ENCODE measurements at places on chromosomes 13 and 19.
A peak's percentile ranks its signal among the peaks of the same experiment; 100 is the strongest.

- DNase-seq, result no peak
Measured at GRCh38 chr13:111303559-111303958, 16.9 kb upstream of the TEX29 start.

GRCh38 chr13:37648609-37649008 is 50.0 kb upstream of the POSTN start:
- no peak for DNase-seq

- DNase-seq, result no peak
Measured at GRCh38 chr13:50089633-50090032, 74.4 kb downstream of the KCNRG start.

DNA sequence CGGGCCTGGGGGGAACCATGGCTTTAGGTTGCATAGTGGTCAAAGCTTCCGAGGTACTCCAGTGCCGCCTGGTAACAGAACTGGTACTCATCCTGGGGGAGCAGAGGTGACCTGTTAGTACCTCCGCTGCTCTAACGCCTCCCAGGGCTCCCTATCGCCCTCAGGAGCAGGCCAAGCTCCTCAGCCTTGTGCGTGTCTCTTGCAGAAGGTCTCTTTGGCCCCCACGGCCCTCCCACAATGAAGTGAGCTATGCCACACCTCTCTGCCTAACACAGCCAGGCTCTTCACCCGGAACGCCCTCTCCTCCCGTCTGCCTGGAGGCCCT is 133.9 kb downstream of the PTPRS start:
- no peak for DNase-seq

DNA sequence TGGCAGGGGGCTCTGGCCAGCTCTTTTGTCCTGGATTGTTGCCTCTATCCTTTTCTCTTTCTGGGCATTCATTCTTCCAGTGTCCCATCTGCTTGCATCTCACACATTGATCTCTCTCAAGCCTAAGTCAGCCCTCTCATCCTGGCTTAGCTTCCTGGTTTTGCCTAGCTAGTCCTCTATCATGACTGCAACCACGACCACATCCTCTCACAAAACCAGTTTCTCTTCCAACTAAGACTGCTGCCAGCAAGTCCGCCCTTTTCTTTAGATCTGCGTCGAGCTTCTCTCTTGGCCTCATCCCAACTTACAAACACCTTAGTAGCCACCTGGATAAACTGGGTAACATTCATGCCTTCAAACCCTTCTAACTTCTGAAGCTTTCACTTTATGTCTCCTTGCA is 212.2 kb upstream of the HTR2A start:
- DNase-seq, result no peak

DNA sequence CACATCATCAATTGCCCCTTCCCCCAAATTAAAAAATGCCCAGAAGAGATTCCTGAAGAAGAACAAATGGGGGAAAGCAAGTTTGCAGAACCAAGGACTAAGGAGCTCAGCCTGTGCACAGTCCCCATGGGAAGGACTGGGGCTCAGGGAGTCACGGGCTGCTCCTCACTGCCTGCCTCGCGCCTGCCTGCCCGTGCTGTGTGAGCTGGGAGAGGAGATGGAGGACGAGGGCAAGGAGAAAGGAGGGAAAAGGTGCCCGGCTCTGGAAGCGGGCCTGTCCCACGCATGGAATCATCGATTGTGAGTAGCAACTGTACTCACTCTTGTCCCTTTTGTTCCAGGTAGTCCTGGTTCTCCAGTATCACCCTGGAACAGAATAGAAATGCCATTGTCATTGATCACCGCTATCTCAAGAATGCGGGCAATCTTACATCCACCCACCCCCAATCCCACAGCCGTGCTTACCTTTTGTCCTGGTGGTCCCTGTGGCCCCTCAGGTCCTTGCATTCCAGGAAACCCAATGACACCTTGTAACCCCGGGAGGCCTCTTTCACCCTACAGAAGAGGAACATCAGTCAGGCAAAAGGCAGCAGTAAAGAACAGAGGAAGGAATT is 93.4 kb downstream of the COL4A1 start:
- DNase-seq, result no peak

DNA sequence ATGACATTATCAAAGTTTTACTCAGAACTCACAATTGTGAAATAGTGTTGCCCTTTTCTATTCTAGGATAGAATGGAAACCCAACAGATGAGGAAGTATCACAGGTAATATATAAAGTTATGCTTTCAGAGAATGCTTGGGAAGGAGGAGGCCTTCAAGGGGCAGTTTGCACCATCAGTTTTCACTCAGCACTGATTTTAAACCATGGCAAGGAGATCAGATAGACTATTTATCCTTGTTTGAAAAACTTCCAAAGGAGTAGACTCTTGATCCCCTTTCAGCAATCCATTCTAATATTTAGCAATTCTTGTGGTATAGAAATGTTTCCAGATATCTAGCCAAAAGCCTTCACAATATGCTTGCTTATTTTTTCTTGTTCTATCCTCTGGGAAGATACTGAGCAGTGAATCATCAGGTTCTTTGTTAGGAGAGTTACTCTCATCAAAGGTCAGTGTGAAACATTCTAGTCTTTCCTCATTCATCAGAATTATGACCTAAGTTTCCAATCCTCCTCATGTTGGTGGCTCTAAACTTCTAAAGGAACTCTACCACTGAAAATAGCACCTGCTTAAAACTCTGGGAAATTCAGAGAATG is 3.8 kb downstream of the GPC6 start:
- DNase-seq, result no peak

DNA sequence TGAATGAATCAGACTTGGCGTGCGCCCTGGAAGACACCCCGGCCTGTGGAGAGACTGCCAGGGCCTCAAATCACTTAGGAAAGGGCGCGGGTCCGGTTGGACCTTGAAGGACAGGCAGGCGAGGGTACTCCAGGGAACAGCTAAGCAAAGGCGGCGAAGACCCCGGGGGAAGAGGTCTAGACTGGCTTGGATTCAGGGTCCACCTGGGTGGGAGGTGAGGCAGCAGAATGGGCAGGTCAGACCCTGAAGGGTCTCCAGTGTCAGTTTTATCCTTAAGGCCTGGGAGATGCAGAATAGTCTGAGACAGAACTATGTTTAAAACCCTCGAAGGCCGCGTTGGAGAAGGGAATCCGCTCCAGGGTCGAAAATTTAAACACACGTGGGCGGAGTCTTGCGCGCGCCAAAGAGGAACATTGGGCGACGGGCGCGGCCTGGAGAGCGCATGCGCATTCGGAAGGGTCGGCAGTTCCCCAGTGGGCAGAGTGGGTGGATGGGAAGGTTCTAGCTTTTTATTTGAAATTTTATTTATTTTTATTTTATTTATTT is 567 bp upstream of the SMG9 start:
- peak; percentile 65 for DNase-seq

DNA sequence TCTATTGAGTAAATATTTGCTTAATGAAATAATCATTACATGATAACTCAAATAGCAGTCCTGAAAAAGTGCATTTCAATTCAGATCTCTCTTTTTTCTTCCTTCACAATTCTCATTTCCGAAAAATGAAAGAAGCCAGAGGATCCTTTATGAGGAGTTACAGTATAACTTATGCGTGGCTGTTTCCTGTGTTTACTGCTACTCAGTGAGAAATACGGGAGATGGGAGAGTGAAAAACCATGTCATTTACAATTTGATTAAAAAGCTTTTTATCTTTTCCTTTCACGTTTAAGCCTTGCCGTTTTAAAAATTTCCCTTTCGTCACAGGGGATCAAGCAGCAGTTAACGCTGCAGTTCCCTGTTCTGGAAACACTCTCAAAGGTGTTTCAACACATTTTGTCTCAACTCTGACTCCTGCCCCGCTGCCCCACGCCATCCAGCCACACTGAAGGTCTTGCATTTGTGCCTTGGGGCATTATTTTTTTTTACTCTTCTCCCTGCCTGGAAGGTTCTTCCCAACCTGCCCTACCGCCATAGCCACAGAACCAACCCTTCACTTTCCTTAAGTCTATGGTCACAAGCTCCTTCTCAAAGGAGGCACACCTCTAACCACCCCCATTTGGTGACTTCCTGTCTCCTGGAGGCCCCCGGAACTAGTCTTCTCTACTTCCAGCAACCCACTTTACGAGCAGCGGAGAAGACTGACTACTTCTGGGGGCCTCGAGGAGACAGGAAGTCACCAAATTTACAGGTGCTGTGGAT is 17.0 kb downstream of the KL start:
- DNase-seq, result no peak

- DNase-seq, result no peak
Measured at GRCh38 chr13:86862137-86862536, 809.0 kb upstream of the SLITRK5 start.

DNA sequence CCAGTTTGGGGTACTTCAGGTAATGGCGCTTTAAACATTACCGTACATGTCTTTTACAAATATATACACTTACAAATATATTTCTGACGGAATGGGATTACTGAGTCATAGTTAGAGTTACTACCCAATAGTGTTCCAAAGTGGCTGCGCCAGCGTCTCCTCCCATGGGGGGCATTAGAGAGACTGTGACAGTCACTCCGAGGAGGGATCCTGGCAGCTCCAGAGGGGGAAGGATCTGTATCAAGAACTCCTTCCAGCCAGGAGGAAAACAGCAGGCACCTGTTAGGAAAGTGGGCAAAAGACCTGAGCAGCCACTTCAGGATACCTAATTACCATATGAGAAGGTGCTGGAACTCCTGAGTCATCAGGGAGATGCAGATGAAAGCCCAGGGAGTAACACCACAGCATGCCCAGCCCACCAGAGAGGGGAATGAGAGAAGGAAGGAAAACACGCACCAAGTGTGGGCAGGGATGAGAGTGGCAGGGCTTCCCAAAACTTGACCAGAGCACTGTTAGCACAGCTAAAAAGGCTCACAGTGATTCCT is 52.9 kb downstream of the SLC7A9 start:
- no peak for DNase-seq

GRCh38 chr19:47348819-47349795 is at the start of gene DHX34:
DHX34 (plus strand) TSS chr19:47349315; CDS start chr19:47353031, 3,716 bp downstream.
- DNase-seq, result peak; percentile 98

- DNase-seq, result no peak
Measured at GRCh38 chr13:90947976-90948375, 399.5 kb upstream of the MIR17HG start.

- no peak for DNase-seq
Measured at GRCh38 chr19:41956621-41957020, 2.5 kb downstream of the RABAC1 start.

GRCh38 chr19:42303101-42303464 is 659 bp upstream of the PAFAH1B3 start:
- no peak for DNase-seq

GRCh38 chr19:44746946-44747738 is 1.4 kb upstream of the BCL3 start:
- DNase-seq, result peak; percentile 59

All from activated T-helper 1 cell treated with anti-CD3 and anti-CD28 coated beads, Interleukin-2, amount 50 U/mL, for 16 hours (primary cell).